ENCODE measurements at places on chromosomes 12 and 14. TPM values are rescaled to one million over a fixed set of nuclear protein-coding genes. Genes with fewer than 3 reads are reported as not detected.
A peak's percentile ranks its signal among the peaks of the same experiment; 100 is the strongest.

GRCh38 chr14:33465846-33466700 lies 484.8 kb downstream of the EGLN3 start:
- H3K27me3 ChIP-seq = peaks cover 2% of the 10 kb centered on the region
- H3K4me3 ChIP-seq = no peak overlapping the region
- no peak overlapping the region for H3K27ac ChIP-seq
- no peak for DNase-seq

GRCh38 chr12:49930515-49931288 lies 19.8 kb upstream of the AQP2 start:
- DNase-seq = no peak
- H3K27ac ChIP-seq = no peak overlapping the region
- H3K27me3 ChIP-seq = peaks cover 6% of the 10 kb centered on the region
- no peaks in the 10 kb centered on the region for H3K36me3 ChIP-seq

- no peaks in the 10 kb centered on the region for H3K4me1 ChIP-seq
- H3K4me3 ChIP-seq = no peak overlapping the region
- no peak overlapping the region for H3K27ac ChIP-seq
Observed at GRCh38 chr12:7499636-7500035, 3.9 kb downstream of the CD163 start.

GRCh38 chr14:68813318-68813838 lies 20.5 kb upstream of the ZFP36L1 start:
- no peaks in the 10 kb centered on the region for H3K27me3 ChIP-seq
- H3K27ac ChIP-seq = no peak overlapping the region
- peaks cover 33% of the 10 kb centered on the region for H3K4me1 ChIP-seq
- H3K36me3 ChIP-seq = no peaks in the 10 kb centered on the region
- H3K4me3 ChIP-seq = peak overlapping the region; percentile 45
- DNase-seq = no peak

The TAS2R14 gene
- total RNA-seq = 2.8 TPM
